ENCODE measurements at places on chromosomes 12 and 14. TPM values are rescaled to one million over a fixed set of nuclear protein-coding genes. Genes with fewer than 3 reads are reported as not detected.

DNA sequence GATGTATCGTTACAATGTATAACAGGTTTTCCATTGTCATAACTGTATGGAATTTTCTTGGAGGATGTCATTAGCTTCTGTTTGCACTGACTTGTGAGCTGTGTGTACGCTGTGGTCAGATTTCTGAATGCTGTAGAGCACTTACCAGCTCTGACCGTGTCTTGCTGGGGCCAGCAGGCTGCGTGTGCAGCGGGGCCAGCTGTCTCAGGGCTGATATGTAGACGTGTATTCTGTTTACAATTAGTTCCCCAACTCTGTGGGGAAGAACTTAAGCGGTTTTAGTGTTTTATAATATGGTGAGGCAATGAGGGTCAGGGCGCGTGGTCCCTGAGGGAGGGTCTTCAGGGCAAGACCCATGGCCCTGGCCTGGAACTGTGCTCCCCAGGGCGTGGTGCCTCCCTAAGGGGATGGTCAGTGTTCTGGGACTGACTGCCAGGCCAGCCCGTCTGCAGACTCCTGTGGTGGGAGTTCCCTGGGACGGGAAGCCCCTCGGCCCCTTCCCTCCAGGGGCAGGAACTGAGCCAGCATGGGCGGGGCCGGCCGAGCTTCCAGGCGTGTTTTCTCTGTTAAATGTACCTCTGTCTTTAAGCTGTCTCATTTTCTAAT is 18.7 kb downstream of the XRCC3 start:
- H3K36me3 ChIP-seq = no peaks in the 10 kb centered on the region
- peaks cover 11% of the 10 kb centered on the region for H3K4me1 ChIP-seq
- H3K27me3 ChIP-seq = no peaks in the 10 kb centered on the region
- peak overlapping the region; percentile 67 for H3K27ac ChIP-seq

- H3K36me3 ChIP-seq = no peaks in the 10 kb centered on the region
- no peak overlapping the region for H3K4me3 ChIP-seq
- no peak for DNase-seq
- no peak overlapping the region for H3K27ac ChIP-seq
- no peaks in the 10 kb centered on the region for H3K4me1 ChIP-seq
Observed at GRCh38 chr14:88911809-88912208, 87.4 kb downstream of the TTC8 start.

The TAOK3 gene
- 33.7 TPM for total RNA-seq

The ANKS1B gene
- total RNA-seq = 25.9 TPM

The AHNAK2 gene
- total RNA-seq = 97.9 TPM

DNA sequence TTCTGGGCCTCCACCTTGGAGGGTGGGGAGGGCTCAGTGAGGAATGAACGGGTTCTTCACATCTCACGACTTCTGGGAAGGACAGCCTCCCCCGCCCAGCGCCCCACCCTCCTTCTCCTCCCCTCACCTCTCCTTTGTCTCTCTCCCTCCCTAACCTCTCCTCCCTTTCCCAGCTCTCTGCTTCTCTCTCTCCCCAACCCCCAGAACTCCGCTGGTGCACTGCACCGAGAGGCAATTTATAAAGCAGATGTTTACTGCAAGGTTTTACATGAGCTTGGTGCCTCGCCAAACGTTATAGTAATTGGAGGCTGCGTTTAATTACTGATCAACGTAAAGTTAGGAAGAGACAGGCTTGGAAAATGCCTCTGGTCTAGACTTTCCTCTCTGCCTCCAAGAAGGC is 42.9 kb upstream of the FAM222A start:
- H3K27ac ChIP-seq = no peak overlapping the region
- no peak for DNase-seq
- H3K4me3 ChIP-seq = no peak overlapping the region

DNA sequence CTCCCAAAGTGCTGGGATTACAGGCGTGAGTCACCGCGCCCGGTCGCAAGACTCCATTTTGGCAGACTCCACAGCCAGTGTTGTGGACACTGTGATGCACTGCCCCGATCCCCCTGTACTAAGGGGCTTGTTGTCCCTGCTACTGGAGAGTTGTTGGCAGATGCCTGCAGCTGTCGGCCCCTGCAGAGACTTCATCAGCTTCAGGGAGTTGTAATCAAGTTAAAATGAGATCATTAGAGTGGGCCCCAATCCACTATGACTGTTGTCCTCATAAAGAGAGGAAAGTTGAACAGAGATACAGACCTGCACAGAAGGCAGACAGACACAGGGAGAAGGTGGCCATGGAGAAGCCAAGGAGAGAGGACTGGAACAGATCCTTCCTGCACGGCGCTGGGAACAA is 23.7 kb upstream of the TUBA1A start:
- H3K27ac ChIP-seq = no peak overlapping the region
- DNase-seq = no peak
- no peaks in the 10 kb centered on the region for H3K36me3 ChIP-seq

GRCh38 chr12:101078536-101079285 is 131.3 kb downstream of the SLC5A8 start:
- no peak for DNase-seq
- H3K36me3 ChIP-seq = no peaks in the 10 kb centered on the region
- H3K27me3 ChIP-seq = no peaks in the 10 kb centered on the region
- no peak overlapping the region for H3K4me3 ChIP-seq
- peaks cover 5% of the 10 kb centered on the region for H3K4me1 ChIP-seq

DNA sequence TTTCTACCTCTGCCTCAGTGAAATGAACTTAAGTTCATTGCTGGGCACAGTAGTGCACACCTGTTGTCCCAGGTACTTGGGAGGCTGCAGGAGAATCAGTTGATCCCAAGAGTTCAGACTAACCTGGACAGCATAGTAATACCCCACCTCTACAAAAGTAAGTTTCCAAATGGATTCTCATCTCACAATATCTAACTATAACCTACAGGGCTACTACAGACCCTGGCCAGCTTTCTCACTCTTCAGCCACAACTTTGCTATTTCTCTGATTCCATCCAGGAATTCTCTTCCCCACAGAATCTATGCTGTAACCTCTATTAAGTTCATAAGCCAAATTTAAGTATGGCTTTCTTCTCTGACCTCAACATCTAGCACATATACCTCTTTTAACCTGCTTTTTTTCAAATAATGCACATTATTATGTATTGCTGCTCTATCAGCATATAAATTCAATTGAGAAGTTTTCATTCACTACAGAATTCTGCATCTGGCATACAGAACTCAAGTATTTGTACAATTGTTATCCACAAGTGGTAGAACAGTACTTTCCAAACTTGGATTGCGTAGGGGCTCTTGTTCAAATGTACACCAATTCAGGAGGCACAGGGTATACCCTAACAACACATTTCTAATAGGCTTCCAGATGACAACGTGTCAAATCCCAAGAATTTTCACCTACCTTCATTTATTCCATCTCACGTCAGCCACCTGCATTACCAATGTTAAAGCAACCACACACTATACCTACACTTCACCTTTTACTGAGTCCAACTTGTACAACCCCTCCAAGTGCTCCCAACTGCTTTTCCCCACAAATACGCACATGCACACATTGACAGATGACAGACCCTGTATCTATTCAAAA is 3.8 kb downstream of the RPS29 start:
- no peak overlapping the region for H3K27ac ChIP-seq
- no peak overlapping the region for H3K4me3 ChIP-seq
- H3K4me1 ChIP-seq = peaks cover 4% of the 10 kb centered on the region
- DNase-seq = no peak

The KRT3 gene
- total RNA-seq = not detected

The CABP1 gene
- 2.1 TPM for total RNA-seq

The GPX2 gene
- total RNA-seq = 0.29 TPM

The BEGAIN gene
- 4.4 TPM for total RNA-seq

DNA sequence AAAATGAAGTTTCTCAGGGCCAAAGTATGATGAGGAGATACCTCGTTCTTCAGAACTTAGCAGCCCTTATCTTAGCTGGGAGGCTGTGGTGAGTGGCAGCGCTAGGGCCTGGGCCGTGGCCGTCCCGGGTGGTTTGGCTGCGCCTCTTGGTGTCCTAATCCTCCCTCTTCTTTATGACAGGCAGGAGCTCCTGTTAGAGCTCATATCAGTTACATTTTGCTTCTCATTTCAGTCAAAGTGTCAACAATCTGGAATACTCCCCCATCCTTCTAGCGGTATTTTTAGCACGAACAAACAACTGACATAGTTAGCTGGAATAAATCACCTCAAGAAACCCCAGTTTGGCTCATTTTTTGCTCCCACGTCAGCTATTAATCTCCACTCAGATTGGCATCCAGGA is 188.8 kb downstream of the TTC7B start:
- H3K4me3 ChIP-seq = no peak overlapping the region
- no peaks in the 10 kb centered on the region for H3K27me3 ChIP-seq

The GALNT6 gene
- total RNA-seq = not detected

DNA sequence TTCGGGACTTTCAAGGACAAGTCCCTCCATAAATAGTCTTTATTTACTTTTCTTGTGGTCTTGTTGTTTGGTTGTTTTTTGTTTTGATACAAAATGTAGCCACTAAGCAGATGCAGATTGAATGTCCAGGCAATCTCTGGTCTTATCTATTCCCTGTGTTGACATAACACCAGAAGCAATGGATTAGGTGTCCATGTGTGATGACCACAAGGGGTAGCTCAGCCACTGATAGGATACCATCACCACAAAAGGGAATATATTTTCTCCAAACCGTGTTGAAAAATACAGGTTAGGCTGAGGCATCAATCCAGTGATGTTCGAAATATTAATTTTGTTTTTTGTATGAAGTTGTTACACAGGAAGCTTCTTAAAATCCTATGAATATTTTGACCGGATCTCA is 196.3 kb downstream of the EPS8 start:
- no peaks in the 10 kb centered on the region for H3K4me1 ChIP-seq
- H3K27me3 ChIP-seq = no peaks in the 10 kb centered on the region
- H3K36me3 ChIP-seq = no peaks in the 10 kb centered on the region
- H3K4me3 ChIP-seq = no peak overlapping the region

DNA sequence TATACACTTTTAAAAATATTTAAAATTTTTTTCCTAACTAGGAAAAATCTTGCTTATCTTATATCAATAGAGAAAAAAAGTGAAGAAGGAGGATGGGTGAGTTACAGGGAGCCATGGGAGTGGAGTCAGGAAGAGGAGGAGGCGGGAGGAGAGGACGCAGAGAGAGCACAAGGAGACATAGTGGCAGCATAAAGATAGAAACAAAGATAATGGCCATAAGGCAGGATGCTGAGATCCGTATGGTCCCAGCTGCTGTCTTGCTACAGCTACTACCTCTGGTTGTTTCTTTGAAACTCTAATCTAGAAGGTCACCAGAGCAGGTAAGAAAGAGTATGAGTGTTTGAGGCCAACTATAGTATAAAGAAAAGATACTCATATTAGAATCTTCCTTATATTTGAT is 2.6 kb upstream of the SOX5 start:
- H3K4me1 ChIP-seq = no peaks in the 10 kb centered on the region
- H3K4me3 ChIP-seq = no peak overlapping the region
- no peaks in the 10 kb centered on the region for H3K27me3 ChIP-seq
- no peaks in the 10 kb centered on the region for H3K36me3 ChIP-seq
- no peak for DNase-seq
- no peak overlapping the region for H3K27ac ChIP-seq

The TOMM20L gene
- total RNA-seq = 18.7 TPM

DNA sequence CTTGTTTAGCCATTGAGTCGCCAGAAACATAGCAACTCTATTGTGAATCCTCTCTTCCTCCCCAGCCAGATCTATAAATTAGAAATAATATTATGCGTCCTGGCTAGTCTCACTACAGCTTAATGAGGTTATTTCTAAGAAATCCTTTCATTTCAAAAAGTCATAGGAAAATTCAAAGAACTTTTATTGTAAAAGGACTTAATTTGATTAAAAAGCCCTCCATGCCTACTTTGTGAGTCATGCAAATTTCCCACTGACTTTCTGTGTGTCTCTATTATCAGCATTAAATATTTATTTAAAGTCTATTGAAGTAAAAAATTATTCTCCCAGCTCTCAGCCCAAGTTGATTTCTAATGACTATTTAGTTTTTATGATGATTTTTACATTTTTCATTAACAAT is 160.7 kb downstream of the PHLDA1 start:
- no peak overlapping the region for H3K27ac ChIP-seq
- no peaks in the 10 kb centered on the region for H3K4me1 ChIP-seq
- no peaks in the 10 kb centered on the region for H3K36me3 ChIP-seq
- no peak overlapping the region for H3K4me3 ChIP-seq
- H3K27me3 ChIP-seq = no peaks in the 10 kb centered on the region

GRCh38 chr14:74630881-74631690 is 19.0 kb upstream of the LTBP2 start:
- H3K4me3 ChIP-seq = no peak overlapping the region
- H3K27me3 ChIP-seq = no peaks in the 10 kb centered on the region
- H3K27ac ChIP-seq = no peak overlapping the region
- no peaks in the 10 kb centered on the region for H3K4me1 ChIP-seq

GRCh38 chr12:79114896-79115295 is 250.3 kb downstream of the SYT1 start:
- DNase-seq = no peak
- peaks cover 14% of the 10 kb centered on the region for H3K4me1 ChIP-seq

The KCNJ8 gene
- total RNA-seq = 6.1 TPM

DNA sequence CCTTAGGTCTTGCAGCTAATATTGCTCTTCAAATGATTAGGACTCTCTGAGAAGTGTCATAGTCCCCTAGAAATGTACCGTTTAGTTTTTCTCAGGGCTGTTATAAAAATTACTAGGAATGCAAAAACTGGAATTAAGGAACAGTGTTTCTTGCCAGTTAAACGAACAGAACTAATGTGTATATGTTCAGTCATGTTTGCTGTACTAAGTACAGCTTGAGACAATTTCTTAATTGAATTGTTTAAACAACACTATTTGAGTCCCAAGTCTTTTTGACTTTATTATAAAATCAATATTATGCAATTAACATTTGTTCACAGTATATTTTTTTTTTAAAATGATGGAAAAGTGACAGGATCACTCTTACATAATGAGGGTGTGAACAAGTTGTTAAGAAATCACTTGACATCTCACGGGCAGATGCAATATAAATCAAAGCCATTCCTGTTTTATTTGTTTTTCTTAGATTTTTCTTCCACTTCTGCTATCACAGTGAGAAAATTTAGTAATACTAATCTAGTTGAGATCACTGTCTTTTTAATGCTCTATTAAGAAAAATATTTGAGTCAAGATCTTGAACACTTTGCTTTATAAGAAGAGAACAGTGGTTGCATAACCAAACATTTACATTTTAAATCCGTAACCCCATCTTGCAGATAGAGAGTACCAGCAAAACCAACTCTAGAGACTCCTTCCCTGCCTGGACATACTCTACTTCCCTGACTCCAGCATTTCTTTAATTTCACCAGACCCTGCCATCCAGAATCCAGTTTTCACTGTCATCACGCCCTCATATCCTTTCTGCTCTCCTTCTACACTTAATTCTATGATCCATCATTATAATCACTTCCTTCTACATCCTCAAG is 140.7 kb upstream of the KITLG start:
- H3K4me3 ChIP-seq = no peak overlapping the region
- no peaks in the 10 kb centered on the region for H3K4me1 ChIP-seq
- no peaks in the 10 kb centered on the region for H3K36me3 ChIP-seq
- DNase-seq = no peak
- H3K27ac ChIP-seq = no peak overlapping the region

DNA sequence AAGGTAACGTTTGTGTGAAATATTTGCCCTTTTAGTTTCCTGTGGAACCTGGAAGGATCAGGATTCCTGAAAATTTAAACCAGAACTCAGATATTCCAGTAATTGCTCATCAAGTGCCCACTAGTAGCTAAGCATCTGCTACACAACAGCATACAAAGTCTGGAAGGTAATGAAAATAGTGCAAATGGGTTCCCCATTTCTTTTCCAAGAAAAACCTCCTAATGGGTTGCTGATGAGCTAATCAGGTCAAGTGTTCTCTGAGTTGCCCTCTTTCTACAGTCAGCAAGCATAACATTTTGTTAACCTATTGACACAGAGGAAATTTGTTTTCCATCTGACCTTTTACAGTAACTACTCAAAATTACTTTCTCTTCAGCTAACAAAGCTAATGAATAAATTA is 83.6 kb upstream of the PMCH start:
- H3K36me3 ChIP-seq = no peaks in the 10 kb centered on the region
- H3K4me3 ChIP-seq = no peak overlapping the region
- no peak for DNase-seq
- no peaks in the 10 kb centered on the region for H3K27me3 ChIP-seq
- no peaks in the 10 kb centered on the region for H3K4me1 ChIP-seq
- H3K27ac ChIP-seq = no peak overlapping the region

The HHIPL1 gene
- total RNA-seq = under 0.01 TPM

All from uterus (tissue), 4 donors.